ENCODE measurements at places on chromosomes 12 and 14.

GRCh38 chr14:91925001-91925726 is 22.3 kb downstream of the FBLN5 start:
- no peak for DNase-seq

- no peak for DNase-seq
Measured at GRCh38 chr14:75515629-75515996, 6.7 kb upstream of the BATF start.

DNA sequence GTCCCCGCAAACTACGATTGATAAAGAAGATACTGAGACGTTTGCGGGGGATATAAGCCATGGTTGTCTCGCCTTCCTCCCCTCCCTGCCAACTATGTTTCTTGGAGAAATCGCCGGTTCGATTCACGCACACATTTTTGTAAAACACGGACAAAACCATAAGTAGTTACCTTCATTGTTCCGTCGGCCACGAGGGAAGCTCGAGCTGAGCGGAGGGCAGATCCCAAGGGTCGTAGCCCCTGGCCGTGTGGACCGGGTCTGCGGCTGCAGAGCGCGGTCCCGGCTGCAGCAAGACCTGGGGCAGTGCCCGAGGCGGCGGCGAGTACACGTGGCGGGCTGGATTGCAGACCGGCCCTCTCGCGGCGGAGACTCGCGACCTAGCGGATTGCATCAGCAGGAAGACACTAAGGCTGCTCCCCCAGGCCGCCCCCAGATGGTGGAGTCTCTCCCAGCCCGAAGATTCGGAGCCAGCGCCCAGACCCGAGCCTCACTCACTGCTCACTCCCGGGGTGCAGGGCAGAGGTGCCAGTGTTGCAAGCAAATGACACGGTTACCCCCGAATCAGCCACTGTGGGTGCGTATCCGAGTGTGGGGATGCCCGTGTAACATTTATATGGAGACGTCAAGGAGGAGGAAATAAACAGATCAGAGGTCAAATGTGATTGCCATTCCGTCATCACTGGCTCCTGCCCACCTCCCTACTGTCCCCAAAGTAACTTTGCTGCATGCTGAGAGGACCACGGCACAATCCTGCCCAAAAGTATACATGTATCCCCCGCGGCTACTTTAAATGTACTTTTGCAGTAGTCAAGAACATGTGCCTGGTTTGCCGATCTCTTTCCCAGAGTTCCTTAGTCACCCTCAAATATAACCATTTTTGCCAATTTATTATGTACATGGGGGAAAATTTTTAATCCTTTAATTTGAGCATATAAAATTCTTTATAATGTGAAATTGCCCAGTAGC is at the start of gene BCAT1:
Gene BCAT1, minus strand, starts transcription at position 345 of the 966 bp plus-strand sequence. Its CDS starts 169 bp downstream, at position 176.
- DNase-seq: no peak

DNA sequence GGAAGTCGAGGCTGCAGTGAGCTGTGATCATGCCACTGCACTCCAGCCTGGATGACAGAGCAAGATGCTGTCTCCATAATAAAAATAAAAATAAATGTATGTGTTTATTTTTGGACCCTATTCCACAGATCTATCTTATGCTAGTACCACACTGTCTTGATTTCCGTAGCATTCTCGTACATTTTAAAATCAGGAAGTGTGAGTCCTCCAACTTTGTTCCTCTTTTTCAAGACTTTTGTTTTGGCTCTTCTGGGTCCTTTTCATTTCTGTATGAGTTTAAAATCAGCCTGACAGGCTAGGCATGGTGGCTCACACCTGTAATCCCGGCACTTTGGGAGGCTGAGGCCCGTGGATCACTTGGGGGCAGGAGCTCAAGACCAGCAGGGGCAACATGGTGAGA is 25.8 kb downstream of the DAO start:
- no peak for DNase-seq

- DNase-seq: no peak
Measured at GRCh38 chr12:130640901-130641300, 75.2 kb downstream of the RIMBP2 start.

- no peak for DNase-seq
Measured at GRCh38 chr12:122155705-122156104, 18.3 kb downstream of the IL31 start.

- DNase-seq: no peak
Measured at GRCh38 chr12:120453060-120453750, 7.0 kb downstream of the GATC start.

All from activated T-helper 1 cell treated with anti-CD3 and anti-CD28 coated beads, Interleukin-2, amount 50 U/mL, for 16 hours (primary cell).